ENCODE measurements at places on chromosomes 12 and 14.

- DNase-seq: no peak
Observed at GRCh38 chr14:21703357-21704326, 30.0 kb upstream of the OR4E1 start.

- peak; percentile 5 for DNase-seq
Observed at GRCh38 chr12:84842406-84843013, 70.1 kb downstream of the SLC6A15 start.

GRCh38 chr12:21337453-21337852 lies 2.7 kb upstream of the SLCO1A2 start:
- no peak for DNase-seq

DNA sequence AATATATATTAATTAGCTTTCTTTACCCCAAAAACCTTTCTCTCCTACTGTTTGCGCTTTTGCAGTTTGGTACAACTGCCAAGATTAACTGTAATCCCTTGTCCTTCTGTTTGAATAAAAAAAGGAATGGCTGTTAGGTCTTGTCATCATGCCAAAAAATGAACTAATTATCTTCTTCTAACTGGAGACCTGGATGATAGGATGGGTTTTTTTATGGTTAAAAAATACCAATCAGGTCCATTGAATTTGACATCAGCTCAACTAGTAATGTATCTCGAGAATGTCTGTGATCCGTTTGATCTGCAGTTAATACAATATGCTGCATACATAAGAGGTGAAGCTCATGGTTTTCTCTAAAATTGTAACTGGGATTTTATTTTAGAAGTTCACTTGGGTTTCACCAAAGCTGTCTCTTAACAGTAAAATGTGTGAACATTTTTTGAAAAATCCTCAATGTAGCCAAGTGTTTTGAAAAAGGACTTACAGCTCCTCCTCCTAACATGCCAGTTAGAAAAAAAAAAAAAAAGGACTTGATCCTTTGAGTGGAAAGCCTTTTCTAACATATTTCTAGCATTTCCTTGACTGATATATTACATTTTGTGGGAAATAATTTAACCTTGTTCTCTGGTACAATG lies 96.8 kb downstream of the SRGAP1 start:
- no peak for DNase-seq

DNA sequence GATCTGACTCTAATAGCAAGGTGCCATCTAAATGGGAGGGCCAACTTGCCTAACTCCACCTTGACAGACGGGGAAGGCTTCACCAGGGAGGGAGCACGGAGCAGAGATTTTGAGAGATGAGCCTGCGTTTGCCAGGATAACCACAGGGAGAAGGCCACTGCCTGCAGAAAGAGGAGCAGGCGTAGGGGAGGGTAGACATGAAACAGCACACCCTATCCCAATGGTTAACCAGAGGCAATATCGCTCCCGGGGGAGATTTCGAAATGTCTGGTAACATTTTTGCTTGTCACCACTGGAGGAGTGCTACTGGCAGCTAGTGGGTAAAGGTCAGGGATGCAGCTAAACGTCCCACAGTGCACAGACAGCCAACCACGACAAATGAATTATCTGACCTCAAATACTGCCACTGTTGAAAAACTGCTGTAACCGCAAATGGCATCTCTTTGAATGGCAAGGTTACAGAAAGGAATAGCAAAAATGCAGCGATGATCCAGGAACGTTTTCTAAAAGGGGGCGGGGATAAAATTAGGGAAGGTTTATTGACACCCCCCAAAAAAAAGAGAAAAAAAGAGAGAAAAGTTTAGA lies 126.0 kb upstream of the ATF7IP start:
- DNase-seq: no peak

DNA sequence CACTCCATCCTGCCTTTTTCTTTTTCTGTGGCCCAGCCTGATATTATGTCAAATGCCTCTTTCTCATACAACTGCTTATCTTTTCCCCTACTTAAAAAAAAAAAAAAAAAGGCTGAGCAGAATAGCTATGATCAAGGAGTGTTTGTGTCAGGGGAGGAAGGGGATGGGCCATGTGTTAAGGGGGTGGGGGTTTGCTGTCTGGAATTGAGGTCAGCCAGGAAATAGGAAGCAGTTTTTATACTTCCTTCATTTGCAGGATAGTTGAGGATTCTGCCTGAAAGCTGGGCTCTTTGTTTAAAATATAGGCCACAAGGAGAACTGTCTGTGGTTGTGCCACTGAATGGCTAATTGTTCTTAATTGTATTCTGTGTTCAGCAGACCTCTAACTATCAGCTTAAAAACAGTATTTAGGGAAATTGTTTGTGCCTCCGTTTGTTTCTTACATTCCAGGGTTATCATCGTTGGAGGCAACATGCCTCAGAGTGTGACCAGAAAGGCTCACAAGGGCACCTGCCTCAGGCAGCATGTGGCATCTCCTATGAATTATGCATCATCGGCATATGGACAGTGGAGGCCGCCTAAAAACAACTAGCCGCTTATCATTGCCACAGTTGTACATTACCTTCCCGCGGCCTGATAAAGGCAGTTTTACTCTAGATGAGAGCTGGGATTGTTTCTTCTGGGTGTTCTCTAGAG lies 96.0 kb downstream of the SRGAP1 start:
- DNase-seq: peak; percentile 40

- no peak for DNase-seq
Observed at GRCh38 chr12:113276946-113277500, 55.8 kb downstream of the TPCN1 start.

- DNase-seq: no peak
Observed at GRCh38 chr14:51019089-51019488, 74.8 kb upstream of the PYGL start.

DNA sequence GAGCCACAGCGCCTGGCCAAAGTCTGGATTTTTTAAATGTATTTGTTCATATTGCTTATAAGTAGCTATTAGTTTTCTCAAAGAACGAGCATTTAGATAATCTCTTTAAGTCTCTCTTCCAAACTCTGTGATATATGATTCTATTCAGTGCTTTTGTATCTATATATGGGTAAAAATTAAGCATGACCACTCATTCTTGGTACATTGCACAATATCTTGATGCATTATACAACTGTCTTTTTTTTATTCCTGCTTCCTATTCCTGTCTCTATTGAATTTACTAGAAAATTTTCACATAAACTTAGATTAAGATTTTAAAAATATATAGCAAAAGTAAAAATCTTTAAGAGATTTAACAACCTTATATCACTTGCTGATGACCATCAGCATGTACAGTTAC lies 29.1 kb downstream of the SOCS2 start:
- no peak for DNase-seq

- DNase-seq: no peak
Observed at GRCh38 chr12:8644345-8645248, 18.0 kb downstream of the MFAP5 start.

- no peak for DNase-seq
Observed at GRCh38 chr12:109294286-109294796, 14.7 kb downstream of the FOXN4 start.

DNA sequence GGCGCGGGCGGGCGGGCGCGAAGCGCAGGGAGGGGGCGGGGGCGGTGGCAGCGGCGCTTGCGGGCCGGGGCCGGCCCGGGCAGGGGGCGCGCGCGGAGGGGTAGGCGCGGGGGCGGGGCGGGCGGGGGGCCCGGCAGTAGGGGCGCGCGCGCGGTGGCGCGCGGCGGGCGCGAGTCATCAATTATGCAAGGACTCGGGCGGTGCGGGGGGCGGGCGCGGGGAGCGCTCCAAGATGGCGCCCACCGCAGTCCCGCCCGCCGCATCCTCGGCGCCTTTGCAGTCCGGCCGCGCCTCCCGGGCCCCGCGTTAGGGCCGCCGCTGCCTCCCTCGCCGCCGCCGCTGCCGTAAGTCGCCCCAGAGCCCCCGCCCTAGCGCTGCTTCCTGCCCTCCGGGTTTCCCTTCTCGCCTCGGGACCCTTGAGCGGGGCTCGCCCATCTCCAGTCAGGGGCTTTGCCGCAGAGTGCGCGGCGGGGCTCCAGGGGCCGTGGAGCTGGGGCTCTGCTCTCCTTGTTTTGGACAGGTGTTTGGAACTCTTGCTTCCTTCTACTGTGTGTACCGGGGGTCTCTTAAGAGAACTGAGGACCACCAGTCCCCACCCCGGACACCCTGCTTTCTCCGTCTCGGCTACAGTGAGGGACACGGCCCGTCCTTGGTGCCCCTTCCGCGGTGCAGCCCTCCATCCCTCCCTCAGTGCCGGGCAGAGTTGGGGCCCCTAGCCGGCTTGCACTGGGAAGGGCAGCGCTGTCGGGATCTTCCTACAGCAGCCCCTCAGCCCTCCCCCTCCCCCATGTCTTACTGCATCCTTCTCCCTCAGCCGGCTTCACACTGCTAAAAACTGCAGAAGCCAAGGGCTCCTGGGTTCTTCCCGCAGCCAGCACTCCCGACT lies at the start of gene SCN8A:
SCN8A (plus strand) TSS at position 218 of the 886 bp plus-strand sequence. CDS start 71,585 bp downstream, outside the sequence.
- DNase-seq: peak; percentile 19

- DNase-seq: no peak
Observed at GRCh38 chr14:82766996-82767395, 1233.3 kb upstream of the SEL1L start.

GRCh38 chr14:55838529-55839052 lies 258.6 kb downstream of the KTN1 start:
- no peak for DNase-seq

GRCh38 chr12:14824012-14824634 lies 10.1 kb upstream of the SMCO3 start:
- DNase-seq: no peak

DNA sequence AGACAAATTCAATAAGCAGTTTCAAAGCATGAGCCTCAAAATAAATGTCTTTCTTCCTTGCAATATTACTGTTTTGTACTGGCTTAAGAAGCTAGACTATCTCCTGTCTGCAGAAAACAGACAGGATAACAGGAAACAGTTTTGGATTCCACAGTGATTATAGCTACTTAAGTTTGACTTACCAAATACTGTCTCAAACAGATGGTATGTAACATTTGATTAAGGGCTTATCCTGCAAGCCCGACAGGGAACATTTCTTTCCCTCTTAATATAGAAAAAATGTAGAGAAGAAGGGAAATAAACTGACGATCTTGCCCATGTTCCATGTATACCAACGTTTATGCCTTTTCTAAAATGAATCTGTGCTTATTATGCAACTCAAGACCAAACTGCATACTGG lies 179.9 kb upstream of the EEA1 start:
- DNase-seq: no peak

GRCh38 chr12:131367983-131368667 lies 342.8 kb upstream of the SFSWAP start:
- no peak for DNase-seq

DNA sequence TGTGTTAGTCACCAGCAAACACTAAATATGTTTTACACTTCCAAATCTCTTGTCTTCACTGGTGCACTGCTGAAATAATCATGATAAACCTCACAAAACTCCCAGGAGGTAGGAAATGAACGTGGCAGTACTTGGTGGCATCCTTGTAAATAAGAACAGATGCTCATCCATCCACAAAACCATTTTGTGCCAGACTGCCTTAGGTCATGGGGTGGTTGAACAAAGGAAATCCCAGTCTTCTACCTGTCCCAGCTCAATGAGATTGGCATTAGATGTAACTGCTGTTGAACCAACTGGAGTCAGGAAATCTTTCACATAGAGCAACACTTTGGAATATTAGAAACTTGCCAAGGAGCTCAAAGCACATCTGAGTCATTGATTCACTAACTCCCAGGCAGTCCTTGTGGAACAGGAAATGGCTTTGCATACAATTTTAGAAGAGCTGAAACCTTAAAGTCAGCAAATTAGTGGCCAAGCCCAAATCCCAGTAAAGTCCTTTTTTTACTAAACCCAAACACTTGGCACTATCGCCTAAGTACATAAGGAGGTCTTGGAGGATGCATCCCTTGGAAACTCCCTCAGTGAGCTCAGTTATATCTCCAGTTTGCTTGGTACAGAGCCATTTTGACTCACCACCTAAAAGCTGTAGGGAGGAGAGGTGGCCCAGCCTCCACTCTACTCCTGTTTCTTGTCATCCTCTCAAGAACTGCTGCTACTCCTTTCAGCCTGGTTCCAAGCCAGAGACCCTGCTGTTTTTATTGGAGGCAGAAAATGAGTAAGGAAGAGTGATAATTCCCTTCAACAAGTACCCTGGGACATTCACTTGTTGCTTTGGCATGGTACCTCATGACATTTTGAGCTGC lies 208.0 kb downstream of the NOVA1 start:
- no peak for DNase-seq

DNA sequence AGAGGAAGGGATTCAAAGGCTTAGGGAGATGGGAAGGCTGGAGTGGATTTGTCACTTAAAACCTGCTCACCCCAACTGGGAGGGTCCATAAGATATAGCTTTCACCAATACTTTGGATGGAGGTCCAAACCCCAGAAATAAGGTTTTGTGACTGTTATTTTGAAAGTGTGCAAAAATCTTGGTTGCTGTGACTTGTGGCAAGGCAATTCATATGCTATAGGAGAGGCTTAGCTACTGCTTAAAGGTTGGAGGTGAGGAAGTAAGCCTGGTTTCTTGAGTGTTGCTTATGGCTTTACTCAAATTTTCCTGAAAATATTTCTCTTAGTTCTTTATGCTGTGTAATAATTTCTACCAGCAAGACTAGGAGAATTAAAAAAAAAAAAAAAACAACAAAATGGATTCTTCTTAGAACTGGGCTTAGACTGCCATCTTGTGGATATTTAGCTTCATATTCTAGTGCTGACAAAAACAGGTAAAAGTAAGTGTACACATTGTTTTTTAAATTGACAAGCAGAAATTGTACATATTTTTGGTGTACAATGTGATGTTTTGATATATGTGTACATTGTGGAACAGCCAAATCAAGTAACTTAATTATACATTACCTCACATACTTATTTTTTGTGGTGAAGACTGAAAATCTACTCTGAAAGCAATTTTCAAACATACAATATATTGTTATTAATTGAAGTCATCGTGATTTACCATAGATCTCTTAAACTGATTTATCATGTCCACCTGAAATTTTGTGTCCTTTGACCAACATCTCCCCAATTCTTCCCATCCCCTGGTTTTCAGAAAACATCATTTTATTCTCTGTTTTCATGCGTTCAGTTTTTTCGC lies 23.0 kb downstream of the PDE6H start:
- DNase-seq: peak; percentile 20

- DNase-seq: peak; percentile 68
Observed at GRCh38 chr12:48956279-48957140, 777 bp downstream of the ARF3 start.

DNA sequence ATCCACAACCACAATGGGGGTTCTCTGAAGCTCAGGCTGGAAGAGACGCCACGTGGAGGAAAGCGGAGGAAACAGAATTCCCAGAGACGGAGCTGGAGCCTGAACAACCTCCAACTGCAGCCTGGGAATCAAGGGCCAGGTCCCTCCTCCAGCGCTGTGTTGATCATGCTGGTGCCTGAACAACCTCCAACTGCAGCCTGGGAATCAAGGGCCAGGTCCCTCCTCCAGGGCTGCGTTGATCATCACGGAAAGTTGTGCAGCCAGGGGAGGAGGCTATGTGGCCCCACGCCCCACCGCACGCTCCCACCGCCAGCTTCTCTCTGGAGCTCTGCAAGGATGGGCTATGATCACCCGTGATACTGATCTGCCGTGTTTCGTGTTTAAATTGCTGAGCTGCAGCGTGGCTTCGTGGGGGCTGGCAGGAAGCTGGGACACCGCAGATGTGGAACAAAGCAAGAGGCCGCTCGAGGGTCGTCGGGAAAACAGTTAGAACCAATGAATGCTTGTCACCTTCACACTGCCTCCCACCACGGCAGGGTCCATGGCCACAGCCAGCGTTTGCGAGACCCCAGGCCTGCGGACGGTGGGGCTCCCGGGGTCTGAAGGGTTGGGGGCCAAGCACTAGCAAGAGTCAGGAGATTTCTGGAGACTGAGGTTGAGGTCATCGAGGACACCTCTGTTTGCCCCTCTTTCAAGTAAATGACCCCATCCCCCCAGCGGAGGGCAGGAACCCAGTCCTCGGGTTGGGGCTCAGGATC lies 51.8 kb upstream of the FBRSL1 start:
- DNase-seq: no peak

GRCh38 chr12:5785601-5786000 lies 159.5 kb downstream of the ANO2 start:
- DNase-seq: no peak

Measured in DMS153 (cell line).